ENCODE measurements at places on chromosomes 6 and 20.

GRCh38 chr6:106126482-106126881 lies 40.3 kb downstream of the PRDM1 start:
- no peak for DNase-seq

GRCh38 chr20:10654630-10655029 lies 19.2 kb downstream of the JAG1 start:
- DNase-seq, result no peak

- peak; percentile 90 for DNase-seq
Observed at GRCh38 chr6:37083243-37084138, 78.0 kb downstream of the FGD2 start.

DNA sequence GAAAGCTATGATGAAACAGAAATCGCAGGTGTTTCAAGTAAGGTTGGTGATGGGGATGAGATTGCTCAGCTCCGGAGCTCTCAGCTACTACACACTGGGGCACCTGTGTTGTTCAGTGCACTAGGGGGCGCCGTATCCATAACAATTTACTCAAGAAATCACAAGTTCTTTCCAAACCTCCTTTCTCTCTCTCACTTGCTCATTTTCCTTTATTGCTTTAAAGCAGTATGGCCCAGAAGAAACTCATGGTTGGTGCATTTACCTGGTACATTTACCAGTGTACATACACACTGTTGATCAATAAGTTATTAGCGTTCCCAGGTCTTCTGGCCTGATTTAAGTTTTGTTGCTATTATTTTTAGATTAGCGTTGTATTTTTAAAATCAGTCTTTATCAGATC lies 235.2 kb upstream of the TAB2 start:
- peak; percentile 88 for DNase-seq

DNA sequence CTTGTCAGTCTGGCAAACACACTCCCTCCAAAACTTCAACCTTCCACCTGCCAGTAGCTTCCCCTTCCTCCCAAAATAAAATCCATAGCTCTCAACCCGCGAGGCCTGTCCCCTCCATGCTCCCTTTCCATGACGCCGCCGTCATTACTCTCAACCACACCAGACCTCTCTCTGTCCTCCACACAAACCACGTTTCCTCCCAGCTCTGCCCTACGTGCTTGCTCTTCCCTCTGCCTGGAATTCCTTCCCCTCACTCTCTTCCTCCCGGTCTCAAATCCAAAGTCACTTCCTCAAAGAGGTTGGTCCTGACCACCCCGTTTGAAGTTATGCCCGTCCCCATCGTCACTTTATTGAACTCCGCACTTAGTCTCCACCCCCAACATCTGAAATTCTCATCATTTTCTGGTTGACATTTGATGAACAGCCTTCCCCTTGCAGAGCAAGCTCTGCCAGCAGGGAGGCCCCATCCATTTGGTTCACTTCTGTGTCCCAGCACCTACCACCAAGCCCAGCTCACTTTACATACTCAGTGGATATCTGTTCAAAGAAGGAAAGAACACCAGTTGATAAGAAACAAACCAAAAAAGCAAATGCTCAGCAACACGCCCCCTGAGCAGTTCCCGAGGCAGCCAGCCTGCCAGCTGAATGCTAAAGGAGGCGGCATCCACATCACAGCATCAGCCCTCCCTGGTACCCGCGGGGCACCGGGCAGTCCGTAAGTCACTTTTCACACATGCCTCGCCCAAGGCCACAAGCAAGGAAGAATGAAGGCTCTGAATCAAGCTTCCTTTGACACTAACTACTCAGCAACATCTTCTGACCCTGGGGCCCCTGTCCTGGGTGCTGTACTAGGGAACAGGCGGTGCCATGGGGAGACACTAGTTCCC lies 125.0 kb downstream of the NFATC2 start:
- DNase-seq, result no peak

DNA sequence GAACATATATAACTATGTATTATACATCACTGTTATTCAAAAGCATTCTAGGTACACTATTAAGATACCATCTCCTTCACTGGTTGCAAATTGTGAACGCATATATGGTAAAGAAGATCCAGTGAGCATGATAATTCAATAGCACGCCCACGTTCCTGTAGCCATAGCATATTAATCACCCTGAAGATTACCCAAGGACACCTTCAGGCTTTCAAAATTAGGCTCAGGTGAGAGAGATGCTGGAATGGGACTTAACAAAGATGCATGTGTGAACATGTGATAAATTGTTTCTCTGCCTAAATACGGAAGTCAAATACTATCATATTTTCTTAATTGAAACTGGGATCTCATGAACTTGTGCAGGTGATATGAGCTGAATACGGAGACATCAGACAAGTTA lies 303.5 kb downstream of the PTPRK start:
- DNase-seq, result no peak

DNA sequence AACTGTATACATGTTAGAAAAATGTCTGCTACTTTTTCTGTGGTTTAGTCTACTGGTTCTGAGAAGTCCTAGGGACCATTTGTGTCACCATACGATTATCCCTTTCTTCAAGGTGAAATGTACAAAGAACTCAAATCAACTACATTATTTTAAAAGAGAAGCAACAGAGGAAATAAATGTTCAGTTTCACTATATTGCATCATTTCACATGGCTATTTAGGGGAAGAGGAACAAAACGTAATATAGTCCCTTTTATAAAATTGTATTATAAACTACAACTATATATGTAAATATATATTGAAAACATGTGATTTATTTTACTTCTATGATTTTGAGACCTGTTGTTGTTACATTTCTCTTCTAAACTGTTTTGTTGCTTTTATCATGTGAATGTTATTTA lies 1308.0 kb downstream of the EPHA7 start:
- no peak for DNase-seq

DNA sequence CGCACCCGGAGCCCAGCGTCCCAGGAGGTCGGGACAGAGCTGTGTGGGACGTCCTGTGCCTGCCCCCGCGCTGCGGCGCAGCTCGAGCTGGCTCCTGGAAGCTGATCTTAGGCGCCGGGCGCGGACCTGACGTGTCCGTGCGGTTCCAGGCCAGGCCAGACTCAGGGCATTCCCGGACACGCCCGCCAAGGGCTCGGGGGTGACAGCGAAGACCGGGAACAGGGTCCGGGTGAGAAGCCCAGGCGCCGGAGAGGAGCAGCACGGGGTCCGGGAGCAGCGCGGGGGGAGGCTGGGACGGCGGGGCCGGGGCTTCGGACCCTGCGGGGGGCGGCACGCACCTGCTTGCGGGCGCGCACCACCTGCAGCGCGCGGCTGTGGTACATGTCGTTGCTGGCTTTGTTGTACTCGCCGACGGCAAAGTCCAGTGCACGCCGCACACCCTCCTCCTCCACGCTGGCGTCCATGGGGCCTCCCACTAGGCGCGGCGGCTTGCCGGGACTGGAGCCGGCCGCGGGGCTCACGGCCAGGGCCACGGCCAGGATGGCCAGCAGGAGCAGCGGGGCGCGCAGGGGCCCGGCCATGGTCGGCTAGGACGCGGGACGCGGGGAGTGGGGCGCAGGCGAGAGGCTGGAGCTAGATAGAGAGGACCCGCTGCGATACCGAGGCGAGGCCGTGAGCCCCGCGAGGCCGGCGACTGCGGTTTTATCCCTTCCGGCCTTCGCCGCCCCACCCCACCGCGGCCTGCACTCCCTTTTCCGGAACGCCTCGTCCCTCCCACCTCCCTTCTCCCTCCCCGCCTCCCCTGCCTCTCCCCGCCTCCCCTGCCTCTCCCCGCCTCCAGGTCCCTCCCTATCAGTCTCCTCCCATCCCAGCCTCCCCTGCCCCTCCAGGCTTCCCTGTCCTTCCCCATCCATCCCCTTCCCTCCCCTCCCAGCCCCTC lies at the start of gene CST3:
CST3 (minus strand) TSS at position 674 of the 940 bp plus-strand sequence; CDS start at position 581, 93 bp downstream.
- DNase-seq, result peak; percentile 93

GRCh38 chr20:19026121-19026878 lies 186.1 kb upstream of the SLC24A3 start:
- peak; percentile 54 for DNase-seq

GRCh38 chr20:58553841-58554240 lies 38.6 kb upstream of the APCDD1L start:
- no peak for DNase-seq

DNA sequence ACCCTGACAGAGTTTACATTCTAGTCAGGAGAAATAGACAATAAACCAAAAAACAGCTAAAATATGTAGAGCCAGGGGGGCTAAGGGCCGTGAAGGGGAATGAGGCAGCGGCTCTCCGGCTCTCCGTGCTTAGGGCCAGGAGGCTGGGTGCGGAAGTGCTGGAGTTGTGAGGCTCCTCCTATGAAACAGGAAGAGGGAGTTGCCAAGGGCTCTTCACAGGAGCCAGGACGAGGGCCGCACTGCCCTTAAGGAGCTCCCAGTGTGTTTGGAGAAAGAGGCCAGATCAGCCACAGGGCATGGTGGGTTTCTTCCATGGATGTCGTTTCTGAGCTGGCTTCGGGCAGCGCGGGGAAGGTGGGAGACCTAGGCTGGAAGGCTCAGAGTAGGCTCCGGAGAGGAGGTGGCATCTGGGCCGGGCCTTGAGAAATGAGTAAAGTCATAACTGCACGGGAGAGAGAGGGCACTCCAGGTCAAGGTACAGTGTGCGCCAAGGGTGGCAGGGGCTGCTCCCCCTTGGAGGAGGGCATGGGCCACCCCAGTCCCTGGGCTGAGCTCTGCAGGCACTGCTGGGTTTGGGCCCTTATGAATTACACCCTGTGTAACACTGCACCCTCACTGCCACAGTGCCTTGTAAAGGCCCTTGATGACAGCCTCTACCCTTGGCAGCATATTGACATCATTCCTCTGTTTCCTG lies 20.8 kb upstream of the MLN start:
- no peak for DNase-seq

GRCh38 chr20:54140067-54140466 lies 33.7 kb downstream of the CYP24A1 start:
- no peak for DNase-seq

- no peak for DNase-seq
Observed at GRCh38 chr6:49336514-49337131, 126.4 kb downstream of the MMUT start.

DNA sequence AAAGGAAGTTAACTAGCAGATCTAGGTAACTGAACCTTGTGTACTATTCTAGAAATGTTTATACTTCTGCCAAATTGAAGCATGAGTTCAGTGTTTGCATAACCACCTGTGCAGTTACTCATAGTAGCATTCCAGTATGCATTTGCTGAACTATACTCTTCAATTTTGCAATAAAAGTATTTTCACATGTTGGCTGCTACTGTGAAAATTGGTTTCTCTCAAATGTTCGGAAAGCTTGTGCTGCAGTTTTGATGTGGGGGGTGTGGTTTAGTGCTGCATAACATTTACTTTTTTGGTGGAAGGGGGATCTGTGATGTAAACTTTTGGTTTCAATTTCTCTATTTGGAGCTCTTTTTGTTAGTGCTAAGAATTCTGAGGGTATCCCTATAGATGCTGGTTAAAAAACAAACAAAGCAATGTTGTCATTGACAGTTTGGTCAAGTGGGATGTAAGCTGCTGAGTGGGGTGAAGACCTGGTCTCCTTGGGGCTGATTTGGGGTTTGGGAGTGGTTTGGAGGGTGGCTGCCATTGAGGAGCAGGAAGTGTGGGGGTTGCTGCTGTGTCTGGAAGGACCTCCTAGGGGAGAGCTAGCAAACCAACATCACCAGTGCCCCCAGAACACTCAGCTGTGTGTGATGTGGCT lies 87.8 kb downstream of the CARMIL1 start:
- DNase-seq, result no peak

- DNase-seq, result no peak
Observed at GRCh38 chr6:39018103-39018502, 30.5 kb upstream of the GLP1R start.

GRCh38 chr6:158969148-158969547 lies 30.9 kb downstream of the RSPH3 start:
- DNase-seq, result no peak

DNA sequence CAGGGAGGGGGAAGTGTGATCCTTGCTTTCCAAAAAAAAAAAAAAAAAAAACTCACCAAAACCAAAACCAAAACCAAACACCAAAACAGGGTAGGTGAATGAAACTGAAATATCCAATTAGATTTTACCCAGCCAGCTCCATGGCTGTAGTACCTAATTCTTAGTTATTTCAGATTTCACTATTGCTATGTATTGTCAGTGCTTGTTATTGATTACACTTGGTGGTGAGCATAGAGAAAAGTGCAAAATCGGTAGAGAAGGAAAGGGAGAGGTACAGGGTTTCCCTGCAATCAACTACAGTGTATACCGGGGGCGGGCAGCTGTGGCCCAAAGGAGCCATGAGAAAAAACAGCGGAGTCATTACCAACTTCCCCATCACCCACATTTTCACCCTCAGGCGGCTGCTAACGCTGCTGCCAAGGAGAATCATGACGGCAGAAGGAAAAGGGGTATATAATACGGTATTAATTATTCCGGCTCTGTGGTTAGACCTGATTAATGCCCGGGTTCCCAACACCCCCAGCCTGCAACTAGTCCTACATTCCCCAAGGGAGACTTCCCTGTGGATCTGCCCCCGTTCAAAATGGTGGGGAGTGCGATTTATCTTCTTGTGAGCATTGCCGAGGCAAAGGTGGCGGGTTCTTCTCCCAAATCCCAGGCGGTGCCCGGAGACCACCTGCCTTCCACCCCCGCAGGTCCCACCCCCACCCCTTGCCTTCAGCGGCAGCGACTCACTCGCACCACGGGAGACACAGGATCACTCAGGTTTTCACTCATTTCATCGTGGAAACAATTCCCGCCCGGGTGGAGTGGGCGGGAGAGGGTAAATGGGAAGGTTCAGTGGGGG lies at the start of gene C6orf62:
C6orf62 (minus strand) TSS at position 30 of the 847 bp plus-strand sequence. CDS start 486 bp downstream, outside the sequence.
- DNase-seq, result peak; percentile 51

GRCh38 chr6:42104095-42104803 lies 38.2 kb downstream of the C6orf132 start:
- peak; percentile 80 for DNase-seq

- DNase-seq, result no peak
Observed at GRCh38 chr6:163309491-163310026, 105.0 kb upstream of the QKI start.

GRCh38 chr20:6041808-6042265 lies 12.0 kb downstream of the LRRN4 start:
- DNase-seq, result no peak

GRCh38 chr6:145012039-145012662 lies 723.2 kb downstream of the EPM2A start:
- DNase-seq, result no peak

GRCh38 chr6:5338177-5338960 lies 77.1 kb downstream of the FARS2 start:
- no peak for DNase-seq

- DNase-seq, result no peak
Observed at GRCh38 chr6:32194388-32194787, 1.9 kb upstream of the GPSM3 start.
